Hippocampal formation (tissue), 2 donors: ENCODE measurements at places on chromosomes 5 and 9.

GRCh38 chr9:68780380-68780712, 75.3 kb downstream of the PIP5K1B start:
- no peak for DNase-seq

DNA sequence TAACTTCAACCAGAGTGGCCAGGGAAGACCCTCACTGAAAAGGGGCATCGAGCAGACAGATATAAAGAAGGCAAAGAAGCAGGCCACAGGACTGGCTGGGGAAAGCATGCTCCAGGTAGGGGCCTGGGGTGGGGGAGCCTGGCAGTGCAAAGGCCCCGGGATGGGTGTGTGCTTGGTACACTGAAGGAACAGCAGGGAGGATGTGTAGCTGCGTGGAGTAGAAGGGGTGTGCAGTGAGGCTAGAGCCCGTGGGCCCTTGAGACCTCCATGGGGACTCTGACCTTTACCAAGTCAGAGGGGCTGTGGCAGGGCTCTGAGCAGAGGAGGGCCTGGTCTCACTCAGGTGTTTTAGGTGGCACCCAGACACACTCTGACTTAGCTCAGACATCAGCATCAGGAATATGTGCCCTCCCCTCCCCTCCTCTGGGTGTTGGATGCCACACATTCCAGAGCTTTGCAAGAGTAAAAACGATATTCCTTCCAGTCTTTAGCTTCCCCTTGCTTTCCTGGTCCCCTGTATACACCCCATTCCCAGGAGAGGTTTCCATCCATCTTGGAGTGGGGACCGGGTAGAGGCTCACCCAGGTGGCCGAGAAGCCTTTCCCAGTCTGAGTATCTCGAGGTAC, 7.6 kb downstream of the TRIM7 start:
- DNase-seq = no peak

DNA sequence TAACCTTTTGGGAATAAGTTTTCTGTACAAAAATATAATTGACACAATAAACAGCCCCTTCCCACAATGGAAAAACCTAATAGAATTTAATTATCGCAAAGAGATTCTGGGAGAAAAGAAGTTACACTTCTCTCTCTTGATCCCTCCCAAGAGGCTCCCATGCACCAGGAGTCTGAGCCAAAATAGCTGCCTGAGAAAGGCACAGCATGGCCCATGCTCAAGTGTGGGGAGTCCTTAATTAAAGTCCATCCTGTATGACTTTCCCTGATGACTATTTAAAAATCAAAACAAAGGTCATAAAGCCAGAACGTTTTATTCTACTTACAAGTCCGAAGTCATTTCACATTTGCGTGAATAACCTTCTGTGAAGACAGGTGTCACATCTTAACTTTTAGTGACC, 155.1 kb downstream of the SPOCK1 start:
- no peak for DNase-seq

- DNase-seq = no peak
Measured at GRCh38 chr5:180126716-180127681, 55.4 kb upstream of the RNF130 start.

DNA sequence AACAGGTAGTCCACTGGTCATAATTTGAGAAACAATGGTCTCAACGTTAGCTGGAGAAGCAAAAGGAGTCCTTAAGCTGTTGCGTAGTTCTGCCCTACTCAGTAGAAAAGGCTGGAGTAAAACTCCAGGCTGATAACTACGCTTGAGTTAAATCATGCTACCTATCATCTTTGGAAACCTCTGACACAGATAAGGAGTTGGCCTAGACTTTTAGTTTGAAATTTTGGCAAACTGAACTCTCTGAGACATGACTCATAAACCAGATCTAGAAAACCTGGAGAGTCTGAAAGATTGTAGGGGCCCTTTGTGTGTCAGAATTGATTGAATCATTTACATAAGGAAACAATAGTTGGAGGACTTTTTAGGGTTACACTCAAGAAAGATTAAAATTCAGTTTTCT, 26.3 kb downstream of the NMUR2 start:
- no peak for DNase-seq

DNA sequence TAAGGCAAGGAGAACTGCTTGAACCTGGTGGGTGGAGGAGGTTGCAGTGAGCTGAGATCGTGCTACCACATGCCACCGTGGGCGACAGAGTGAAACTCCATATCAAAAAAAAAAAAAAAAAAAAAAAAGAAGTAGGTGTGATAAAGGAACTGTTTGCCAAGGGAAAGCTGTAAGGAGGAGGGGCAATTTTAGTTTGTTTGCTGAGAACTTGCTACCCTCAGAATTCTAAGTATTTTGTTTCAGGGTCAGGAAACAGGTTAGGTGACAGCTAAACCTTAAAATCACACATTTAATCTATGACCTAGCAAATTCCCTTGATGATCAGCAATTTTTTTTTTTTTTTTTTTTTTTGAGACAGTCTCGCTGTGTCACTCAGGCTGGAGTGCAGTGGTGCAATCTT, 7.2 kb upstream of the ARRDC3 start:
- DNase-seq = no peak
